Breast epithelium (tissue), 4 donors: ENCODE measurements at places on chromosomes 1 and 21. TPM values are rescaled to one million over a fixed set of nuclear protein-coding genes. Genes with fewer than 3 reads are reported as not detected.

The ALPL gene
- 2.9 TPM for total RNA-seq

The UTS2 gene
- 1.6 TPM for total RNA-seq

The ABCA4 gene
- 1.3 TPM for total RNA-seq

The LRRC8B gene
- total RNA-seq: 11.5 TPM

GRCh38 chr1:1628754-1629429 lies 3.1 kb upstream of the MMP23B start:
- H3K4me1 ChIP-seq: peaks cover 5% of the 10 kb centered on the region
- no peaks in the 10 kb centered on the region for H3K36me3 ChIP-seq
- H3K4me3 ChIP-seq: peak overlapping the region; percentile 9
- H3K27ac ChIP-seq: no peak overlapping the region
- no peak for DNase-seq

The WDR4 gene
- total RNA-seq: 16.4 TPM

DNA sequence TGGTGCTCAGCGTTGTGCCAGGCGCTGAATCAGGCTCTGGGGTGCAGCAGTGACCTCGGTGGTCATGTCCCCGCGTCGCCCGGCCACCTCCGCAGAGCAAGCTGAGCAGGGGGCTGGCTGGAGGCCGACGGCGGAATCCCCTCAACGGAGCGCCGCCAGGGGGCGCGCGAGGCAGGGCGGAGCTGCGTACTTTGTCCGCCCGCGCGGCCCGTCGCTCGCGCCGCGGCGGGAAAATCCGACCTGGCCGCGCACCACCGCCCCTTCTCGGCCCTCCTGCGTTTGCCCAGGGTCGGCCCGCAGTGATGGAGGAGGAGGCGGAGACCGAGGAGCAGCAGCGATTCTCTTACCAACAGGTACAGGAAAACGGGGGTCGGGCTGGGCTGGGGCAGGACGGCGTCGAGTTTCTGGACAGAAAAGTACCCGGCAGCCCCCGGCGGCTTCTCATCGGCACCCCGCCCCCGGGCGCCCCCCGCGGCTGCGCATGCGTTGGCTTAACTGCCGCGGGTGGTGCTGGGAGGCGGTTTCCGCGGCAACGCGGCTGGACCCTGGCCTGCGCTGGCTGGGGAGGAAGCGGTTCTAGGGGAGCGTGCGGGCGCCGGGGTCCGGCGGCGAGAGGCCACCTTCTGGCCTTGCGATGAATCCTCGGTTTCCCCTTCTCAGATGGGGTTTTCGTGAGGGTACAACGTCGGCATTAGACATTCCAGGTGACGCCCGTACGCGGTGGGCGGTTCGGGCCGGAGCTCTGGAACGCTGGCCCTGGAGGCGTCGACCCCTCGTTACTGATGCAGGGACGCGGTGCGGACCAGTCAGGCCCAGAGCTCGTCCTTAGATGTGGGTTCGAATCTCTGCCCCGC lies at the start of gene CENPS:
TSS of gene CENPS (plus strand) at position 218 of the 854 bp plus-strand sequence. CDS start at position 303, 85 bp downstream.
- no peaks in the 10 kb centered on the region for H3K36me3 ChIP-seq
- peak within 1 kb of the TSS; percentile 79 for H3K4me3 ChIP-seq
- peak within 1 kb of the TSS; percentile 70 for H3K27ac ChIP-seq

GRCh38 chr1:69451196-69451595 lies 116.5 kb upstream of the LRRC7 start:
- no peaks in the 10 kb centered on the region for H3K27me3 ChIP-seq
- H3K4me3 ChIP-seq: no peak overlapping the region
- DNase-seq: no peak
- H3K36me3 ChIP-seq: no peaks in the 10 kb centered on the region
- H3K4me1 ChIP-seq: no peaks in the 10 kb centered on the region

GRCh38 chr21:15001857-15002606 lies 62.8 kb downstream of the NRIP1 start:
- H3K36me3 ChIP-seq: no peaks in the 10 kb centered on the region
- no peak overlapping the region for H3K4me3 ChIP-seq
- H3K27me3 ChIP-seq: no peaks in the 10 kb centered on the region
- no peak overlapping the region for H3K27ac ChIP-seq

DNA sequence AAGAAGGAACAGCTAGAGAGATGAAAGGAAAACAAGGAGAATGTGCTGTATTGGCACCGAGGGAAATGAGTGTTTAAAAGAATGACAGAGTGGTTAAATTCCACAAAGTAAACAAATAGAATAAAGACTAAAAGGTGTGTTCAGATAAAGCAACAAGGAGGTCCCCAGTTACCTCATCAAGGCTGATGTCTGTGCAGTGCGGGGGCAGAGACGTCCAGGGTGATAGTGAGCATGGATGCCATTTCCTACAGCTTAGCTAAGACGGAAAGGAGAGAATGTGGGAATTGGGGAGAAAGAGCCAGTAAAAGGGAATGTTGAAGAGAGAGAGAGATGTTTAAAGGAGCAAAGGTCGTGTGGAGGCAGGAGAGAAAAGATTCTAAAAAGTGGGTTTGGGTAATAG lies 15.5 kb downstream of the LMOD1 start:
- DNase-seq: no peak
- no peaks in the 10 kb centered on the region for H3K4me1 ChIP-seq
- no peak overlapping the region for H3K27ac ChIP-seq
- no peaks in the 10 kb centered on the region for H3K36me3 ChIP-seq
- H3K4me3 ChIP-seq: no peak overlapping the region
- H3K27me3 ChIP-seq: no peaks in the 10 kb centered on the region

DNA sequence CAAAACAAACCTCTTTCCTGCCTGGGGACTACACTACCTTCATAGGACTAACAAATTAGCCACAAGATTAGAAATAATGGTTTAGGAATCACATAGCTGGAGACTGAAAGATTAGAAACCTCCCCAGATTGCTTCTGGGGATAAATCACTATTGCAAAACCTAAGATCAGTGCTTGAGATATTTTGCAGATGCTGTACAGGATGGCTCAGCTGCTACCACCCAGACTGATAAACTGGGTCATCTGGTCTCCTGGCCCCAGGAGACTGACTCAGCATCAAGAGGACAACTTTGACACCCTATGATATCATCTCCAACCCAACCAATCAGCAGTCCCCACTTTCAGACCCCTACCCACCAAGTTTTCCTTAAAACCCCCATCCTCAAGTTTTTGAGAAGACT lies 137.0 kb downstream of the LRRC53 start:
- H3K4me3 ChIP-seq: no peak overlapping the region
- no peak overlapping the region for H3K27ac ChIP-seq
- H3K36me3 ChIP-seq: no peaks in the 10 kb centered on the region
- DNase-seq: no peak
- H3K4me1 ChIP-seq: no peaks in the 10 kb centered on the region

DNA sequence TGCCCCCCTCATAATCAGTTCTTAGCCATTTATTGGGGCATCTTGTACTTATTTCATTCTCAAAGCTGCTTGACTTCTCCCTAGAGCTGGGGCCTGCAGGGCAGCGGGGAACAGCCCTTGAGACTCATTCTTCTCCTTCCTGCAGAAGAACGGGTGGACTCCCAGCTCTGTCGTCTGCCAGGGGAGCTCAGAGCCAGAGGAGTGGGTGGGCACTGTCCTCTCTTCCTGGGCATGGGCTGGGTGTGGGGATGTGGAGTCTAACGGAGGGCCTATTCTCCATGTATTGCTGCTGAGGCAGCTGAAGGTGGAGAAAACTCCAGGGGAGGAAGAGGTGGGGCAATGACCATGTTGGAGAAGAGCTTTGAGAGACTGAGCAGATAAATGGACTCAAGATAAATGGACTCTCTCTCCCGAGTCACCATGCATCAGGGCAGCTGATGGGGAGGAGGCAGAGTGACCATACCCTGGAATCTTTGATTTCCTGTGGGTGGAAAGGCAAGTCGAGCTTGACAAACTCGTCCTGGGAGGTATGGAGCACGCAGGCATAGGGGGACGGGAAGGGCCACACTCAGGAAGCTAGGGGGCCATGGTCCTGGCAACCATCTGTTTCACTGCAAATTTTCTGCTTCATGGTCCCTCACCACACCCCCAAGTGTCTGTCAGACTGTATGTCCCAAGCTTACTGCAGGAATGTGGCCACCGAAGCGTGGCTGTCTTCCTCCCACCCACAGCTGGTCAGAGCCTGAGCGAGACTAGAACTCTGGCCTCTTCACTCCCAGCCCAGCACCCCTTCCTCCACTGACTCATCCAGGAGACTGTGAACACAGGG lies 56.9 kb upstream of the ATP2B4 start:
- no peaks in the 10 kb centered on the region for H3K27me3 ChIP-seq
- DNase-seq: no peak
- no peaks in the 10 kb centered on the region for H3K4me1 ChIP-seq
- H3K27ac ChIP-seq: no peak overlapping the region

GRCh38 chr1:207417076-207417475 lies 37.1 kb upstream of the CR2 start:
- H3K36me3 ChIP-seq: no peaks in the 10 kb centered on the region
- no peak overlapping the region for H3K4me3 ChIP-seq
- H3K4me1 ChIP-seq: no peaks in the 10 kb centered on the region
- H3K27me3 ChIP-seq: no peaks in the 10 kb centered on the region

The KRTAP13-2 gene
- total RNA-seq: not detected

DNA sequence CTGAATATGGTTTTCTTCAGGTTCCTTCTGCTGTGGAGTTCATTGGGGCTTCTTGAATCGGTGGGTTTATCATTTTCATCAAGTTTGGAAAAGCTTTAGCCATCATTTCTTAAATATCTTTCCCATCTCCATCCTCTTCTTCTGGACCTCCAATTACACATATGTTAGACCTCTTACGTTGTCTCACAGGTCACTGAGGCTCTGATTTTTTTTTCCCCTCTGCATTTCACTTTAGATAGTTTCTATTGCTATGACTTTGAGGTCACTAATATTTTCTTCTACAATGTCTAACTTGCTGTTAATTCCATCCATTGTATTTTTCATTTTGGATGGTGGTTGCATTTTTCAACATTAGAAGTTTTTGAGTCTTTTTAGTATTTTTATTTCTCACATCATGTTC lies 47.3 kb upstream of the CASZ1 start:
- no peaks in the 10 kb centered on the region for H3K4me1 ChIP-seq
- no peaks in the 10 kb centered on the region for H3K36me3 ChIP-seq
- no peak for DNase-seq
- no peaks in the 10 kb centered on the region for H3K27me3 ChIP-seq
- no peak overlapping the region for H3K27ac ChIP-seq

DNA sequence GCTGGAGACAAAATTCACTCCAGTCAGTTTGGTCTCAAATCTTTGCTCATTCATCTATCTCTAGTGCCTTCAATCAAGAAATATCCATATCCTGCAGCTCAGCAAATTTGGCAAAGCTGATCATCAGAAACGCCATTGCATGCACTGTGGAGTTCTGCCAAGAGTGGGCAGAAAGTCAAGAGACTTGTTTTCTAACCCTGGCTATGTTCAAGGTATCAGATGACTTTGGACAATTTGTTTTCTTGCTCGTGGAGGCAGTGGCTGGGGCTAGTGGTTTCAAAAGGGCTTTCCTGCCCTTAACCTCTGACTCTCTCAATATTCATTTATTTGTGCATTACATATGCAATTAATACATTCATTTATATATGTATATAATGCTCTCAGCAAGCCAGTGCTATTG lies 12.8 kb upstream of the LRRC52 start:
- DNase-seq: no peak
- H3K27ac ChIP-seq: no peak overlapping the region
- H3K27me3 ChIP-seq: no peaks in the 10 kb centered on the region
- H3K4me1 ChIP-seq: no peaks in the 10 kb centered on the region
- H3K36me3 ChIP-seq: no peaks in the 10 kb centered on the region

DNA sequence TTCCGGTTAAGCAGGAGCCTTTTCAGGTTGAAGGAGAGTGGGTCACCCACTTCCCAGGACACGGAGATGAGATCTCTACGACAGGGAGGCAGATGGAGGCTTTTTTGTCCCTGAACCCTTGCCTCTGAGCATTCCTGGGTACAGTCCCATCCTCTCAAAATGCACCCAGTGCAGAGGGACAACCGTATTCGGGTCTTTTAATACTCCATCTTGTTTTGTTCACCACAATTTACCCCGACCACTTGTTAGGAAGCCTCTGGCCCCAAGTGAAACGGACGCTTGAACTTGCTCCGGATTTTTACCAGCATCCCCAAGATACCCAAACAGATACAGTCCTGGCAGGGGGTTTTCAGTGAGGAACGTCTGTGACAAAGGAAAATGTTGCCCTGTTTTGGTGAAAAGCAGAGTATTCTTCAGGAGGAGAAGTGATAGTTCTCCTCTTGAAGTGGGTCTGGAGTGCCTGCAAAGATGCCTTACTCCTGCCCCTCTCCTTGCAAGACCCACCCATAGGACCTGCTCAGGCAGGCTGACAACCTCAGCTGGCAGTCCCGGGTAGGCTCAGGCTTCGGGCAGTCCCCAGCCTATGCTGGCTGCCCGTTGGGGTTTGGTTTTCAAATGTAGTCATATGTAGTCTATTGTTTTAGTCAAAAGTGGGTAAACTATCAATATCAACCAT lies 669 bp upstream of the ARL8A start:
- H3K4me1 ChIP-seq: peaks cover 6% of the 10 kb centered on the region
- no peak for DNase-seq
- peak overlapping the region; percentile 92 for H3K27ac ChIP-seq
- no peaks in the 10 kb centered on the region for H3K36me3 ChIP-seq
- peak overlapping the region; percentile 98 for H3K4me3 ChIP-seq

DNA sequence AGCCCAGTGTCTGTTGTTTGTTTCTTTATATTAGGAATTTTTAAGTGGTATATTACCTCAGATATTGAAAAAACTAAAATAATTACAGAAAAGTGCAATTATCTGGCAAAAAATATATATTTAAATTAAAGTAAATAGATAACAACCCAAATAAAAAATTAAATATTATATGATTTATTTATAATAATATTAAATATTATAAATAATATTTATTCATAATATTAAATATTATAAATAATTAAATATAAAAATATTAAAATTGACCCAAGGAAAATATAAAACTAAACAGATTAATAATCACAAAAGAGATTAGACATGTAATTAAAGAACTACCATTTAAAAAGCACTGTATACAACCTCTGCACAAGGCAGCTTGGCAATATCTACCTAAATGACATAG lies 331.9 kb upstream of the POGK start:
- no peak for DNase-seq
- no peak overlapping the region for H3K27ac ChIP-seq
- H3K27me3 ChIP-seq: no peaks in the 10 kb centered on the region

The EPHA10 gene
- 0.73 TPM for total RNA-seq

DNA sequence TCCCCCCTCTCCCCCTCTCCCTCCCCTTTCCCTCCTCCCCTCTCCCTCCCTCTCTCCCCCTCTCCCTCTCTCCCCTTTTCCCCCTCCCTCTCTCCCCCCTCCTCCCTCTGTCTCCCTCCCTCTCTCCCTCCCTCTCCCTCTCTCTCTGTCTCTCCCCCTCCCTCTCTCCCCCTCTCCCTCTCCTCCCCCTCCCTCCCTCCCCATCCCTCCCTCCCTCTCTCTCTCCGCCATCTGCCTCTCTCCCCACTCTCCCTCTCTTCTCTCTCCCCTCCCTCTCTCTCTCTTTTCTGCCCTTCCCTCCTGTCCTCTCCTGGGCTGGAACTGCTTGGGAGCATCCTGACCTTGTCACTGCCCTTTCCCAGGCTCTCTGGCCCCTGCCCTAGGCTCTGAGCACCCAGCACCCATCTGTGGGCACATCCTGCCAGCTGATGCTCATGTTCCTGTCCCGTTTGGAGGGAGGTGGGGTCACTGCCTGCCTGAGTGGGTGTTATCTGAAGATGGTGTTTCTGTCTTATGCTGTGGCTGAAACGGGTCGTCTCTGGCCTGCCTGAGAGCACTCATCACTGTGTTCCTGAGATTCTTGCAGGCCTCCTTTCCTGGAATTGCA lies 10.8 kb downstream of the FTCD start:
- no peak overlapping the region for H3K27ac ChIP-seq
- H3K27me3 ChIP-seq: no peaks in the 10 kb centered on the region
- H3K36me3 ChIP-seq: no peaks in the 10 kb centered on the region
